ENCODE measurements at places on chromosomes 11 and 22.
A peak's percentile ranks its signal among the peaks of the same experiment; 100 is the strongest.

DNA sequence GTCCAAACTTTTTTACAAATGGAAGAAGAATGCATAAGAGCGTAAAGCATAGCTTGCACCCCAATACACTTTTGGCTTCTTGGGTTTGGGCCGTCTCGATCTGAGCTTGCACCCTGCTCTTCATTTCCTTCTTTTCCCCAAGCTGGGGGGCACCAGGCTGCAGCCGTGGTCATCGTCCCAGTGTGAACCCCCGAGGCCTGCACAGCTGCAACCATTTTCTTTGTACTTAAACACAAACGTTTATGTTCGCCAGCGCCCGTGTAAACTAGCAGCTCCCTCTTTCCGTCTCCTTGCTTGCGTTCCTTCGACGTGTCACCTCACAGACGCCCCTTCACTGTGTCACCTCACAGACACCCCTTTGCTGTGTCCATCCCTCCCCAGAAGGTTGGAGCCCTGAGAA lies 10.1 kb downstream of the KRTAP5-5 start:
- no peak for DNase-seq

GRCh38 chr11:11709447-11710239 lies 87.8 kb upstream of the GALNT18 start:
- DNase-seq: no peak

GRCh38 chr11:112784323-112785073 lies 176.7 kb upstream of the NCAM1 start:
- DNase-seq: no peak

DNA sequence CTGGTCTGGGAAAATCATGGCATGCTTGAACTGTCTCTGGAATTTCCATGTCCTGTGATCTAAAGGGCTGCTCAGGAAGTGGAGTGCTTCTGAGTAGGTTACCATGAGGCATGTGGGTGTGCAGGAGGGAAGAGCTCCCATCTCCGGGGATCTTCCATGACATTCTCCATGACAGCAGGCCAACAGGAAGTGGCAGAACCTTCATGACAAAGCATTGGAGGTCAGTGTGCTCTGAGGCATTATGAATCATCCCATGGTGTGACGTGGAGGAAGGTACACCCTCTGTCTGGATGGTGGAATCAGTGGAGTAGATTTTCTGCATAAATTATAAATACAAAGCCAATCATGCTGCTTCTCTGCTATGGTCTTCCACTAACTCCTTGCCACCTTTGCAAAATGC lies 139.6 kb upstream of the E2F8 start:
- no peak for DNase-seq

- no peak for DNase-seq
Measured at GRCh38 chr11:16873289-16873688, 134.8 kb downstream of the C11orf58 start.

GRCh38 chr11:113906038-113906437 lies 1.4 kb downstream of the HTR3B start:
- DNase-seq: peak; percentile 42

GRCh38 chr11:78416285-78417174 lies 1.1 kb downstream of the GAB2 start:
- peak; percentile 31 for DNase-seq

DNA sequence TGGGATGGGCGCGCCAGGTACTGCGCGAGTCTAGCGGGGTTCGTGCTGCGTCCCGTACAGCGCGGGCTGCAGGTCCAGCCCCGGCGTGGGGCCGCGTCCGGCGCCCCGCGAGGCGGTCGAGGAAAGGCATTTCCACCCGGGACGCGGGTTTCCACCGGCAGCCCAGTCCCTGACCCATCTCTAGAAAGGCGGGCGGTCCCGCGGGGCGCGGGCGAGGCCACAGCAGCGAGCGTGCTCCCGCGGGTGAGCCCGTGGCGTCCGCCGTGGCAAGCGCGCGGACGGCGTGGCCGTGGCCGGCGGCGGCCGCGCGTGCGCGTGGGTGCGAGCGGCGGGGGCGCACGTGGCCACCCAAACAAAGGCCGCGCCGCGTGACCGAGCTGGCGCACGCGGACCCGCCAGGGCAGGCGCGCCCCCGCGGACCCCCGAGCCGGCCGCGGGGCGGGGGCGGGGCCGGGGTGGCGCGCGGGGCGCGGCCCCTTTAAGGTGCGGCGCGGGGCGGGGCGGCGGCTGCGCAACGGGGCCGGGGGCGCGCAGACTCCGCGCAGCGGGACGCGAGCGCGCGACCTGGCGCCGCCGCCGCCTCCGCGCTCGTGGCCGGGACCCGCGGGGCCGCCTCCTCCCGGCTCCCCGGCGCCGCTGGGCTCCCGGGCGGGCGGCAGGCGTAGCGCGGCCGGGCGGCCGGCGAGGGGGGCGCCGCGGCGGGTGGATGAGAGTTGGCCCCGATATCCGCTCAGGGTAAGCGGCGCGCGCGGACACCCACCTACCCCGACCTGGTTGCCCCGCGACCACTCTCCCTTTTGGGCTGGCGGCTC lies 39.3 kb upstream of the CELSR1 start:
- DNase-seq: no peak

DNA sequence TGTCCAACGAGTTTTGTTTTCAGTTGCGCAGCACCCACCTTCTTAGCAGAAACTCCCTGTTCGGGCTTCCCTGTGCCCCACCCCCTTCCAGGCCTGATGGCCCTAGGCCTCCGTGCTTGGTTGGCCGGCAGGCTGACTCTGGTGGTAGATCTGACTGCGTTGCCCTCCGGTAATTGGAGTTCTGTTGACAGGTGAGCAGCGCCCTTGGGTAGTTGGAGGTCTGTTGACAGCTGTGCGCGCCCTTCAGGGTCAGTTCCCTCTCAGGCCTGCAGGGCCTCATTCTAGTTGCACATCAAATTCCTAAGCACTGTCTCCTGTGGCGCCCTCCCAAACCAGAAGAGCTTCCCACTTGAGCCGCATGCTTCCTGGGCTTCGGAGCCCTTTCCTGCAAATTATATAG lies 776 bp downstream of the DGCR6 start:
- no peak for DNase-seq

DNA sequence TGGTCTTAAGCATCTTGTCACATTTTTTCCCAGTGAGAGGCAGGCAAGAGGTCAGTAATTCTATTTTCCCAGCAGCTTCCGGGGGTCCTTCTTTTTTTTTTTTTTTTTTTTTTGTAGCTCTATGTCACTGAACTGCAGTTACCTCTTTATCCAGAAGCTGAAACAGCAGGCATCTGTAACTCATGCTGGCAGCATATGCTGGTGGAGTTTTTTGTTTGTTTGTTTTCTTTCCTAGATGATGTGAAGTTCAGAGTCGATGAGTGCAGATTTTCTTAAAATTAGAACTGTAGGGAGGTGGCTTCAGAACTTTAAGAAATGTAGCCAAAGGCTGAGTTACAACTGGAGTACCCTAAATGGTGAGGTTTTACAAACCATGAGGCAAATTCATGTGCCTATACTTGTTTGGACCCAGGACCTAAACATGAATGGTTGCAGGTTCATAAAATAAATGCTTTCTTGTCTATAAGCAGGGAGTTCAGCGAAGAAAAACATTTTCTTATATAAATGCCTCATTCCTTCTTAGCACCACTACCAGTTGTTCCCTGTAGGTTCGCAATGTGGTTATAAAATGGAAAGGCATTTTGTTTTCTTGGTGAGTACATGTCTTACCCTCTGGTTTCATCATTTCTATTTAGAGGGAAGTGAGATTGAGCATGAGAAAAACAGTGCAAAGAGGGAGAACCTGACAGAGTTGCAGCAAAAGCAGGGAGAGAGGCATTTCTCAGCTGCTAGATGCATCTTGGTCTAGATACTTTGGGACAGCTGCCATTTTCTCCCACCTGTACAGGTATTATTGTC lies 84.0 kb downstream of the TRIM44 start:
- no peak for DNase-seq

DNA sequence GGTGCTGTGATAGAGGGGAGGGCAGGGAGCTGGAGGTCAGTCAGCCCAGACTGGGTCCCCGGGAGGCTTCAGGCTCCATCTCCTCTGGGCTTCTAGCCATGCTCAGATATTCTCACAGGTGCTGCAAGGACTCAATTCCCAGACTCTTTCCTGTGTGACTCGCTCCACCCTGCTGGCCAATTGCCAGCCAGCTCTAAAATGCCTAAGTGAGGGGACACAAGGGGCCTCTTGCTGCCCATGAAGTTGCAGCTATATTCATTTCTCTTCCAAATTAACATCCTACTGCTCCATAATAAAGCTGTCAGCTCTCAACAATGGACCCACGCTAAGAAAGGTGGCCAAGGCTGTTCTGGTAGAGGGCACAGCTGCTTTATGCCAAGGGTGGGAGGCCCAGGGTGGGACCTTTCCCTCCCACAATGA lies 101.5 kb downstream of the PLEKHA7 start:
- DNase-seq: no peak

GRCh38 chr22:49426618-49427266 lies 400.9 kb downstream of the BRD1 start:
- DNase-seq: no peak

DNA sequence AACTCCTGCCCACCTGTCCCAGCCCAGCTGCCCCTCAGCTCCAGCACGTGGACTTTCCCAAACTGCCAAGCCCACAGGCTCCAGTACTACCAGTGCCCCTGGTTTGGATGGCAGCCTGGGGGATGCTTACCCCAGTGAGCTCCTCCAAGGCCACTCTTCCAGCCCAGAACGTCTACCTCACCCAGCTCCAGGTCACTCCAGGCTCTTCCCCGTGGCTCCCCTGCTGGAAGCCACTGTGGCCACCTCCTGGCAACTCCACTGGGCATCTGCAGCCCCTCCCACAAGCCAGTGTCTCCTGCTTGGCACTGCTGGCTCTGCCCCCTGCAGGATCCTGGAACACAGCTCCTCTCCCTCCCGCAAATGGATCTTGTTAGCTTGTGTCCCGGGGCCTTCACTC lies 29.3 kb downstream of the LMO1 start:
- DNase-seq: no peak

DNA sequence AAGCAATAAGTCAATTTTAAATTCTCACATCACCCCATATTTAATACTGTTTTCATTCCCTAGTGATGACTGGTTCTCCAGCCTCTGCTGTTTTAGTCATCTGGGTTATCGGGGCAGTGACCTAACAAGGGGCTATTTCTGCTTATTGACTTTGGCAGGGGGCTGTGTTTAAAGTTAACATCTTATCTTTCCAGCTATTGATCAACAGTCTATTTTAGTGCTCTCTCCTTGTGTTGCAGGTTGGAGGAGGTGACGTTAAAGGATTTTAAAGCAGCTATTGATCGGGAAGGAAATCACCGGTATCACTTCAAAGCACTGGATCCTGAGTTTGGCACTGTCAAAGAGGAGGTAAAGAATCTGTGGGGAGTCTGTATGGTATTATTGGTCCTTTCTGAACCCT lies 7.7 kb upstream of the DLAT start:
- DNase-seq: no peak

DNA sequence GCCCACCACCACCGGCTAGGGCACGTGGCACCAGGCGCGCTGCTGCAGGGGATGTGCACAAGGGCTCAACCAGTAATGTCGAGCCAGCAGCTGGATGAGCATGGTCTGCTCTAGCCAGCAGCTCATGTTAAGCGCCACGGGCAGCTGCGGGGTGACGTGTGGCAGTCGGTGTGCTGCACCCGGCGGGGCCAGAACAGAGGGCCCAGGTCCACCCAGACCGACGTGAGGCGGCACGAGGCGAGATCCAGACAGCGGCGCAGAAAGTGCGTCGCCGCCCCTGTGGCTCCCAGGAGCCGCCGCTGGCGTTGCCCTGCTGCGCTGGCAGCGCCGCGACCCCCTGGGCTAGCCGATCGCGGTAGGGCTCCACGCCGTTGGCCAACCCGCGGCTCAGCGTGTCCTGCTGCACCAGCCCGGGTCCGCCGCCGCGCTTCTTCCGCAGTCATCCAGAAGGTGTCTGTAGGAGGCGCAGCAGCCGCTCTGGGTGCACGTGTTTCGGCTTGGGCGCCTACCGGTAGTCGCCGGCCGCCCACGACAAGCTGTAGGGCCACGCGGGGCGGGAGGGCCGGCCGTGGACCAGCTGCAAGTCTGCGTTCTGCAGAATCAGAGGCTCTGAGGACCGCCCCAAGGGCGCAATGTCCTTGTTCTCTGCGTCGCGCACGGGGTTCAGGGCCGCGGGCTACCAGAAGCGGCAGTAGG lies 4.6 kb upstream of the GALR3 start:
- no peak for DNase-seq

- no peak for DNase-seq
Measured at GRCh38 chr11:30446520-30446919, 123.6 kb downstream of the ARL14EP start.

DNA sequence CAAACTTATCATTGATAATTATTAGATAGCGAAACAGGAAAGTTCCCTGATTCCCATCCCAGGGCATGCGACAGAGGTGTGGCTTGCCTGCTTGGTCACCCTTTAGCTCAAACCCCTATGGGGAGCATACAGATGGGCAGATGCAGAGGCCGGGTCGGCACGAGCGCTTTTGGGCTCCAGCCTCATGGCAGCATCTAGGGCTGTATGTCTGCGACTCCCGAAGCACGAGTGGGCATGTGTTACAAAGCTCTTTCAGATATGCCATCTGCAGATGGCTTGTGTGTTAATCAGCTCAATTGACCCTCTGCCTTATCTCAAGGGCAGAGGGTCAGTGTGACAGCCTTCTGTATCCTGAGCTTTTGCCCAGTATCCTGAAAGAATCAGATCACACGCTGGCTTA lies 2069.3 kb upstream of the RAG2 start:
- no peak for DNase-seq

GRCh38 chr22:23789638-23790037 lies 2.9 kb downstream of the SMARCB1 start:
- no peak for DNase-seq

DNA sequence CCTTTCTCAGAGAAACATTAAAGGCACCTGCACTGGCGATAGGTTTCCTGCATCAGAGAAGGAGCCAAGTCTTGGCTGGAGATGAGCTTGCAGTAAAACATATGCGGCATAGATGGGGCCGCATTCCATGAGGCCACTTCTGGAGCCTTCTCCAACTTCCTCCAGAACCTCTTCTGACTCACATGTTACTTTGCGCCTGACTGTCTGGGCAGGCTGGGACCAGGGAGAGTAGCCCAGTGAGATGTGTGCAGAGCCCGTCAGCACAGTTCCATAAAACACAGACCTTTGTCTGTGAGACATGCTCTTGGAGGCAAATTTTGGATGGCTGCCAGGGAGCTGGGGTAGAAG lies 55.4 kb upstream of the BID start:
- no peak for DNase-seq

- no peak for DNase-seq
Measured at GRCh38 chr11:111913031-111913861, 712 bp downstream of the HSPB2 start.

DNA sequence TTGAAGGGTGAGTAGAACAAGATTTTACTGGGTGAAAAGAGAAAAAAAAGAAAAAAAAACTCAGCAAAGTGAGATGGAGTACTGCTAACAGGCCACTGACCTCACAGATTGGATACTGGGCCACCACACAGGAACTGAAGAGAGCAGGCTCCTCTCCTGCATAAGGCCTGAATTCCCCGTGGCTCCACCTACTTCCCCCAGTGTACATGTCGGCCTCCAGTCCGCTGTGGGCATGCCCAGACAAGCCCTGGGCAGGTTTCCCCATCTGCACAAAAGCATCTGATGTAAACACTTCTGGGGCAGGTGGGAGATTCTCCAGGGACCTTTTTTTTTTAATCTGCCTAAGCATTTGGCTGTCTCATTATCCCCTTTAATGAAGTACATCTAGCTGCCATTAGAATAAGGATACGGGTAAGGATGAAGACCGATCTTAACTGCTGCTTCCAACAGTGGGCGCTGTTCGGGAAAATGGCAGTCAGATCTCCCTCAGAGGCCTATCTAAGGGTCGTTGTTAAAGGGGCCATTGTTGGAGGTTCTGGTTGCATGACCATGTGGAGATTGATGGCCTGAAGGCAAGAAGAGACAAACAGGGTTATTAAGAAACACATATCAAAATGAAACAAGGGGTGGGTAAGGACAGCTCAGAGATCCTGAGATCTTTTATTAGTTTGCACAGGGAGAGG lies 48.5 kb downstream of the MS4A13 start:
- DNase-seq: peak; percentile 88

GRCh38 chr11:16909359-16910035 lies 104.7 kb downstream of the PLEKHA7 start:
- DNase-seq: no peak
